ENCODE measurements at places on chromosomes 3 and 15.

- DNase-seq = peak; percentile 61
Measured at GRCh38 chr15:73346735-73347312, 21.9 kb downstream of the HCN4 start.

GRCh38 chr3:46536758-46537157 lies 29.3 kb downstream of the LRRC2 start:
- DNase-seq = no peak

- no peak for DNase-seq
Measured at GRCh38 chr15:93819826-93820225, 411.5 kb upstream of the MCTP2 start.

DNA sequence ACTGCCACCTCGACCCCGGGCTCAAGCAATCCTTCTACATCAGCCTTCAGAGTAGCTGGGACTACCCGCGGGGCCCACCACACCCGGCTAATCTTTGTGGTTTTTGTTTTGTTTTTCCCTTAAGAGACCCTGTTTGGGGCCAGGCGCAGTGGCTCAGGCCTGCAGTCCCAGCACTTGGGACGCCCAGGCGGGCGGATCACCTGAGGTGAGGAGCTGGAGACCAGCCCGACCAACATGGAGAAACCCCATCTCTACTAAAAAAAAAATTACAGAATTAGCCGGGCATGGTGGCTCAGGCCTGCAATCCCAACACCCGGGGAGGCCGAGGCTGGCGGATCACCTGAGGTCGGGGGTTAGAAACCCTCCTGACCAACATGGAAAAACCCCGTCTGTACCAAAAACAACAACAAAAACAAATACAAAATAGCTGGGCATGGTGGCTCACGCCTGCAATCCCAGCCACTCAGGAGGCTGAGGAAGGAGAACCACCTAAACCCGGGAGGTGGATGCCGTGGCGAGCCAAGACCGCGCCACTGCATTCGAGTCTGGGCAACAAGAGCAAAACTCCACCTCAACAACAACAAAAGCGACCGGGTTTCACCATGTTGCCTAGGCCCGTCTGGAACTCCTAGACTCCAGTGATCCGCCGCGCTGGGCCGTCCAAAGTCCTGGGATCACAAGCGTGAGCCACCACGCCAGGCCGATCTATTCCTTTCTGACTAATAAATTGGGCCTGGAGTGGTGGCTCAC lies 8.1 kb upstream of the FAN1 start:
- DNase-seq = no peak

DNA sequence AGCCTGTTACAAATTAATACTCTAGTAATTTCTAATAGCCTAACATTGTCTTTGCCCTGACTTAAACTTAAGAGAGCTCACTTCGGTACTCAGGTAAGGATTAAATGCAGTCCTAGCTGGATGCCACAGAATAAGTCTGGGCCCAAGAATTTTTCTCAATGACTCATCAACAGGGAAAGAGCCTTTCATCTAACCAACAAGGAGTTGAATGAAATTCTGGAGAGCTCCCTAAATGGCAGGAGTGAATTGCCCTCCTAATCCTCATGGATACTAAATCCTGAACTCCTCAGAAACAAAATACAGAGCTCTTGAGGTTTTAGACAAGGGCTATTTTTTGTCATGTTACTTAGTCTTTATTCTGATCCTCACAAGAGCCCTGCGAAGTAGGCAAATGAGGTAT lies 159.5 kb downstream of the PLCH1 start:
- DNase-seq = peak; percentile 13

GRCh38 chr15:31307270-31308184 lies 19.1 kb upstream of the KLF13 start:
- no peak for DNase-seq

GRCh38 chr15:66947471-66947870 lies 117.9 kb upstream of the SMAD3 start:
- no peak for DNase-seq

DNA sequence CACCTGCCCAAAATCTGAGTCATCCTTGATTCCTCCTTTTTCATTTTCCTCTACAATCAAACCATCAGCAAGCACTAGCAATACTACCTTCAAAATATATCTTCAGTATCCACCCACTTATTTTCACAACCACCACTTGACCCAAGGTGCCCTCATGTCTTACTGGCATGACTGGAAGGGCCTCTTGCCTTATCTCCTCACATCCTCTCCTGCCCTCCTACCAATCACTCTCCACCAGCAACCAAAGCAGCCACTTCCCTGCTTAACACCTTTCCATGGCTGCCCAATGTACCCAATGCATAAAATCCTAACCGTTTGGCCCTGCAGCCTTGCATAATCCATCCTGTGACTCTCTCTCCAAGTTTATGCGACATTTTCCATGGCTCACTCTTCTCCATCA lies 76.0 kb downstream of the MTHFS start:
- DNase-seq = no peak

- DNase-seq = peak; percentile 33
Measured at GRCh38 chr15:70362886-70363285, 265.2 kb upstream of the TLE3 start.

GRCh38 chr15:42152196-42152920 lies 4.1 kb downstream of the PLA2G4F start:
- DNase-seq = peak; percentile 55

DNA sequence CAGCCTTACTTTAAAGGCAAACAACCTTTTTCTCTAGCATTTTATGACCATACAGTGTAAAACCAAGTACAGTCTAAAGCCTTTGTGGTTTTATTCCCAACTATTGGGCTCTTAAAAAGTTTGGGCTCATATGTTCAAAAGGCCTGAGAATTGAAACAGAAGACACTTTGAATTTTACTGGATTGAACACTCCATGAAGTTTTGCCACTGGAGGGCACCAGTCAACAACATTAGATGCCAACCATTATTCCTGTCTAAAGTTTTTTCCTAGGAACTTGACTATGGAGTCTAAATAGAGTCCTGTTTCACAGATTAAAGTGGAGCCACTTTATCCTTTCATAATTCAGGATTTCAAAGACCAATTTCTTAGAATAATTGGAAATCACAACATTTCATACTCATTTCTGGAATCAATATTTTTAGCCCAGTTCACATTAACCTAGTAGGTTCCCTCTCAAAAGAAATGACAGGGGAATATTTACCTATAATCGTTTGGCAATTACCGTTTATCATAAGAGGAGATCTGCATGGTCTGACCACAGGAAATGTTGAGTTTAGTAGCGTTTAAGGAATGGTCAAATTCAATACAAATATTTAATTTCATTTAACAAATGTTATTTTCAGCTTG lies 244.1 kb upstream of the PDZRN3 start:
- peak; percentile 67 for DNase-seq

GRCh38 chr3:117136003-117136402 lies 426.4 kb downstream of the TUSC7 start:
- no peak for DNase-seq

DNA sequence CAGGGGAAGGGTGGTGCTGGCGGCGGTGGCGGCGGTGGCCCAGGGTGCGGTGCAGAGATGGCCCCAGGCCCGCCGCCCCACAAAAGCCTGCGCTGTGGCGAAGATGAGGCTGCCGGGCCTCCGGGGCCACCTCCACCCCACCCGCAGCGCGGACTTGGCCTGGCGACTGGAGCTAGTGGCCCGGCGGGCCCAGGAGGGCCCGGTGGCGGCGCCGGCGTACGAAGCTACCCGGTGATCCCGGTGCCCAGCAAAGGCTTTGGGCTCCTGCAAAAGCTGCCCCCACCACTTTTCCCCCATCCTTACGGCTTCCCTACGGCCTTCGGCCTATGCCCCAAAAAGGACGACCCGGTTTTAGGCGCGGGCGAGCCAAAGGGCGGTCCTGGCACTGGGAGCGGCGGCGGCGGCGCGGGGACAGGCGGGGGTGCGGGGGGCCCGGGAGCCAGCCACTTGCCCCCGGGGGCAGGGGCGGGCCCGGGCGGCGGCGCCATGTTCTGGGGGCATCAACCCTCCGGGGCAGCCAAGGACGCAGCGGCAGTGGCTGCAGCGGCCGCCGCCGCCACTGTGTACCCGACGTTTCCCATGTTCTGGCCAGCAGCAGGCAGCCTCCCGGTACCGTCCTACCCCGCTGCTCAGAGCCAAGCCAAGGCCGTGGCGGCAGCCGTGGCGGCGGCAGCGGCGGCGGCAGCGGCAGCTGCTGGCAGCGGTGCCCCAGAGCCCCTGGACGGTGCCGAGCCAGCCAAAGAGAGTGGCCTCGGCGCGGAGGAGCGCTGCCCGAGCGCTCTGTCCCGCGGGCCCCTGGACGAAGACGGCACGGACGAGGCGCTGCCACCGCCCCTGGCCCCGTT lies 1.6 kb downstream of the SKOR1 start:
- no peak for DNase-seq

DNA sequence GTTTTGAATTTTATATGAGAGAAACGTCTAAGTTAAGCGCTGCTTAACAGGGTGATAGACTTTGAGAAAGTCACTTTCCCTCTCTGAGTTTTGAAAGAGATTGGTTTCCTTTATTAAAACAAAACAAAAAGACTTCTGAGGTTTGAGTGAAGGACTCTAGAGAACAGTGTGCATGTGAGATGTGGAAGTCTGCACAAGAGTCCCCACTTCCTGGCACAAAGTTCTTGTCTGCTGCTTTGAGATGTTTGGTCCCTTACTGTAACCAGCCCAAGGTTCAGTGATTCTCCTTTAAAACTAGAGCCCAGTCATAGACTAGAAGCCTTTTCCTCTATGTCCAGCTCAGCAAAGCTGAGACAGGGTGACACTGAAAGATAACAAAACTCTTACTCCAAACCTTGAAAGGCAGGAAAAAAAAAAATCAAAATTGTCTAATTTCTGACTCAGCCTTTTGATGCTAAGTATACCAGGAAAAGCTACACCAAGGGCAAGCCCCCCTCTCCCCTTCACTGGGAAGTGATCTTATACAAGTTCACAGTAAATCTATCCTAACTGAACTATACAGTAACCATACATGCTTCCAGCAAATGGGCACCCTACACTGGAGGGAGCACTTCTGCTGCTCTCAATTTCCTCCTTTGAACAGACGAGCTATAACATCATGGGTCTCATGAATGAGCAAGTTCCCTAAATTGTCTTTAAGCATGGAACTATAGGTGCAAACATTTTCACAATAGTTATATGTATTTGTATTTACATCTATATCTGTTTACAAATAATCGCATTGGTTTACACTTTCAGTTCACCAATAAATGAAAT lies 2.3 kb downstream of the POPDC2 start:
- no peak for DNase-seq

DNA sequence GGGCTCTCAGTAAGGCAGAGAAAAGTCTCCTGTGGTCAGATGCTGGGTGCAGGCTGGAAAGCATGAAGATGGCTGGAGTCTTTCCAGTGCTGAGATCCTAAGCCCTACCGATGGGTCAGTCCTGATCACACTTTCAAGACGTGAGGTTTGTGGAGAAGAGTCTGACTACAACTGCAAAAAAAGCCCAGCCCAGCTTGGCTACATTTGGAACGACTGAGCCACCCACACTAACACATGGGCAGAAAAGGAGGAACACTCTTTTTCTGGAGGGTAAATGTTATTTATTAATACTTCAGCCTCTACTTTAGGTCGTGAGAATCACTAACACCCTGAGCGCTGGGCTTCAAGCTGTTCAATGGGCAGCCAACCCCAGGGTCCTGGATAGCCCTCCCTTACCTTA lies 22.0 kb upstream of the C3orf22 start:
- no peak for DNase-seq

- DNase-seq = no peak
Measured at GRCh38 chr15:75695634-75696310, 16.9 kb downstream of the CSPG4 start.

DNA sequence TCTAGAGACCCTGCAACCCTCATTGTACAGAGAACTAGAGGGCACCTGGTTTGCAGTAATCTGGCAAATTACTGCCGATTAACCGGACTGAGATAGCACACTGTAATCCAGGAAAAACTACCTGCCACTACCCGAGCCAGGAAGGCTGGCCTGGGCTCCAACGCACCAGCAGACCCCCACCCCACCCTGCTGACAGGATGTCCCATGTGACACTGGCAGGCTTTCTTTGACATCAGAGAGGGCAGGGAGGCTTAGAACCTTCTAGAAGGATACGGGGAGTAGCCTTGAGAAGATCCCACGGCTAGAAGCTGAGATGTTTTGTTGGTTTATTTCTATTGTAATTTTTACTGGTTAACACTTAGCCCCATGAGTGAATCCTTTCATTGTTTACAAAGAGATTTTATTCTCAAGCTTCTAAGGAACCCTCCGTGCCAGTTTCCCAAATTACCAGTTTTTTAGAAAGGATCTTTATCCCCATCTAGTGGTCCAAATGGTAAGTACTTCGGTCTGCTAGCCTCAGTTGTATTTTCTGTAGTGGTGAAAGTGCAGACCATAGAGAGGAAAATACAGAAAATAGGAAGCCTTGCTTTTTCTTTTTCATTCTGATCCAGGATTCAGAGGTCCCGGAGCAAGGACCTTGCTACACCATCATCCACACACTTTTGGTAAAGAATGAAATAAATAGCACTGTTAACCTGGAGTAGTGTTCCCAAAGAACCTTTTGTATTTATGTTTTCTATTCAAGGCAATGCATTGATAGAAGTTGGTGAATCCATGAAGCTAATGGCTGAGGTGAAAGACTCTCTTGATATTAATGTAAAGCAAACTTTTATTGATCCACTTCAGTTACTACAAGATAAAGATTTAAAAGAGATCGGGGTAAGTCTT lies 81.9 kb upstream of the ADAMTSL3 start:
- peak; percentile 54 for DNase-seq
